ENCODE measurements at places on chromosomes 4 and X.

- DNase-seq = no peak
These were observed 396.9 kb downstream of the GASK1B start for GRCh38 chr4:157775971-157776370.

DNA sequence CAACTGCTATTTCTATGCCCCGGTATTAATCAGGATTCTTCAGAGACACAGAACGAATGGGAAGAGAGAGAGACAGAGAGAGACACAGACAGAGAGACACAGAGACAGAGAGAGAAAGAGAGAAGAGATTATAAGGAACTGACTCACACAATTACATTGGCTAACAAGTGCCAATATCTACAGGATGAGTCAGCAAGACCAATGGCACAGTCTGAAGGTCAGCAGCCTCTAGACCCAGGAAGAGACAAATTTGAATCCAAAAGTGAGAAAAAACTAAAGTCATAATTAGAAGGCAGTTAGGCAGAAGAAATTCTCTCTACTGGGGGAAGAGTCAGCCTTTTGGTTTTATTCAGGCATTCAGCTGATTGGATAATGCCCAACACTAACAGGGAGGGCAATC lies 187.3 kb downstream of the MAB21L2 start:
- no peak for DNase-seq

GRCh38 chr4:6783111-6783981 lies 819 bp downstream of the KIAA0232 start:
- peak; percentile 94 for DNase-seq

- no peak for DNase-seq
These were observed 59.5 kb upstream of the CRMP1 start for GRCh38 chr4:5952286-5952974.

Measured in Caco-2 (cell line).